MCF 10A (cell line): ENCODE measurements at places on chromosomes 6 and 20. TPM values are rescaled to one million over a fixed set of nuclear protein-coding genes. Genes with fewer than 3 reads are reported as not detected.

UST gene
- total RNA-seq = 10.0 and 10.8 TPM in 2 replicates

- H3K36me3 ChIP-seq = no peaks in the 10 kb centered on the region
- no peak for DNase-seq
- peaks cover 29% of the 10 kb centered on the region for H3K4me1 ChIP-seq
Observed at GRCh38 chr6:24743944-24744335, 25.0 kb upstream of the C6orf62 start.

- H3K4me3 ChIP-seq = no peak overlapping the region
- no peaks in the 10 kb centered on the region for H3K36me3 ChIP-seq
- H3K27me3 ChIP-seq = no peaks in the 10 kb centered on the region
- DNase-seq = peak; percentile 39
- H3K4me1 ChIP-seq = no peaks in the 10 kb centered on the region
Observed at GRCh38 chr6:51753635-51754034, 333.8 kb downstream of the PKHD1 start.

DNA sequence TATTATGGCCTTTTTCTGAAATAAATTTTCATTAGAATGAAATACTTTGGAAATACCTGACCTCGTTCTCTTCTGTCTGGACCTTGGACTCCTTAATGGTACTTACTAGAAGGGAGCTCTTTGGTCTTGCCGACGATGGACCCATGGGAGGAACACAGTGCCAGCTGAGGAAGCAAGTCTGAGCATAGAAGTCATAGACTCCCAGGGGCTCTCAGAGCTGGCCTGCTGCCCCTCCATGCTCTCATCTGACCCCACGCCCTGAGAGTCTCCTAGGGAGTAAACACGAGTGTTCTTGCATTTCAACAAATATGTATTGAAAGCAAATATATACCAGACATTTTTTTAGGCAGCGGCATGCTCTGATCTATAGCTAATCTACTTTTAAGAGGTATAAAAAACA, 87.8 kb downstream of the PLEKHG1 start:
- no peaks in the 10 kb centered on the region for H3K36me3 ChIP-seq
- no peaks in the 10 kb centered on the region for H3K4me1 ChIP-seq
- no peak for DNase-seq
- no peaks in the 10 kb centered on the region for H3K27me3 ChIP-seq
- no peak overlapping the region for H3K4me3 ChIP-seq
- no peak overlapping the region for H3K27ac ChIP-seq
